ENCODE measurements at places on chromosomes 6 and 20.
A peak's percentile ranks its signal among the peaks of the same experiment; 100 is the strongest.

GRCh38 chr6:121460170-121460569 is 24.7 kb downstream of the GJA1 start:
- DNase-seq, result no peak

DNA sequence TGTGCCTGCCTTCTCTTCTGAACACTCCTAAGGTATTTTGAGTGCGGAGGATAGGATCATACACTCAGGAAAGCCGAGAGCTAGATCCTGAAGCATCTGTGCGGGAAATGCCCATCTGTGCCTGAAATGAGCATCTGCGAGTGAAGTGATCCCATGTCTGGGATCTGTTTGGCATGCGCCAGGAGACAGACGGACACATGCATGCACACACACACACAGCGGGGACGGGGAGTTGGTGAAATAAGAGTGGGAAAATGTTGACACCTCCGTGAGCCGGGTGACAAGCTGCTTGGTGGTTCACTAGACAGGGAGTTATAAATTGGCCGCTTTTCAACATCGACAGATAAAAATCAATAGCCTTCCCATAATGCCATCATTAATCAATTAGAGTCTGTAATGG is 13.8 kb downstream of the SYNJ2 start:
- no peak for DNase-seq

DNA sequence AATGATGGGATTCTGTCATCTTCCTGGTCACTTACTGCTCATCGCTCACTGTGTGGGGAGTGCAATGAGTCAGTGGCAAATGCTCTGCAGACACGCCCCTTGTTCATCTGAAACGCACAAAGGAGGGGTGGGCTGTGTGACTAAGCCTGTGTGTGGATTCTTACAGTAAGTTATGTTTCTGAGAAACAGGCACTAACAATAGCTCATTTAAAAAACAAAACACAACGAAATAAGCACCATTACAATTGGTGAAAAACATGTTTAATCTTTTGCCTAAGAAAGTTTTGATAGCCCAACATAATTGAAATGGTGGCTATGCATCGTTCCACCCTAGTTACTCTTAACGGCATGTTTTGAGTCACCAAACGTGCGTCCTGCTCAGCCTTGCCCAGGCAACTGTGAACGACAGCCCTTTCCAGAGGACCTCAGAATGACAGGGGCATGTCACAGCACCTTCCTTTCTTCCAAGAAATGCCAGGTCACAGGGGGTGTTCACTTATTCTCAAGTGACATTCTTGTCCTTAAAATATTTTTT is 118.4 kb upstream of the SGK1 start:
- DNase-seq, result no peak

DNA sequence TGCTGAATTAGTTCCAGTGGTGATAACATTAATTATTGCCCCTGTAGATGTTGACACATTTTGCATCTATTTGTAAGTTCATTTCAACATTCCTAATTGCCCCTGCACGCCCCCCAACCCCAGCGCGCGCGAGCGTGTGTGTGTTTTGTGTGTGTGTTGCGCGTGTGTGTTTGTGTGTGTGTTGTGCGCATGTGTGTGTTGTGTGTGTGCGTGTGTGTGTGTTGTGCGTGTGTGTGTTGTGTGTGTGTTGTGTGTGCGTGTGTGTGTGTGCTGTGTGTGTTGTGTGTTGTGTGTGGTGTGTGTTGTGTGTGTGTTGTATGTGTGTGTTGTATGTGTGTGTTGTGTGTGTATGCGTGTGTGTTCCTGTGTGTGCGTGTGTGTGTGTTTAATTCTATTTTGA is 245.7 kb upstream of the GMDS start:
- DNase-seq, result no peak

- peak; percentile 10 for DNase-seq
Observed at GRCh38 chr6:27332692-27333641, 20.9 kb upstream of the POM121L2 start.

DNA sequence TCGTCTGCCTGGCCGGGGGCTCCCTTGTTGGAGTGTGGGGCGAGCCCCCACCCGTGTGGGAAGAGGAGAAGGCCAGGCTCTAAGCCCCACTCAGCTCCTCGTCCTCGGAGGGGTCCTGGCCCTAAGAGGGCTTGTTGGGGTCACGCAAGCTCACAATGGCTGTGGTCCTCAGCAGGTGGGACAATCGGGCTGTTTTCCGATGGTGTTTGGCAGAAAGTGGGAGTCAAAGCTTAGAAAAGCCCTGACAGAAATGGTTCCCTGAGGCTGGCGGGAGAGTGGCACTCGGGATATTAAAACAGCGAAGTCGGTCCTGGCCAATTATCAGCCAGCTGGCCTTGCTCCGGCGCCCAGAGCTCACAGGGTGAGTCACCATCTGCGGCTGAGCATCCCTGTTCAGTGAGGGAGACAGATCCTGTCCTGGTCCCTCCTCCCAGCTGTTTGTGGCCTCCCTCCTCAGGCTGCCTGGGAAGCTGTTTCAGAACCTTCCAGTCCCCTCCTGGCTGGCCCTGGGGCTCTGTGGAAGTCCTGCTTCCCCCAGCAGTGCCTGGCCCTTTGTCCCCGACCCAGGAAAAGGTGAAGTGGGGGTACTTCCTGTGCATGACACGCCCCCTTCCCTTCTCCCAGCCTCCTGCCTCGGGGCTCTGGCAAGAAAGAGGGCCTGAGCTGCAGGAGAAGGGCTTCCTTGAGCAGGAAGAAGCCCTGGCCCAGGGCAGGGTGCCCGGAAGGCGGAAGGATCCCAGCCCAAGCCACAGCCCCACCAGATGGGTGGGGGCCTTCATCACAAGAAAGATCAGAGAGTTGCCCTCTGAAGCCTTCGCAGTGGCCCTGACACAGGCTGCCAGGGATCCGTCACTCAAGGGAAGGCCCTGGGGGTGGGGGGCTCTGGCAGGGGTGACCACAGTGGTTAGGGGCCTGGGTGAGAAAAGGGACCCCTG is 53.6 kb upstream of the BHLHE23 start:
- no peak for DNase-seq

DNA sequence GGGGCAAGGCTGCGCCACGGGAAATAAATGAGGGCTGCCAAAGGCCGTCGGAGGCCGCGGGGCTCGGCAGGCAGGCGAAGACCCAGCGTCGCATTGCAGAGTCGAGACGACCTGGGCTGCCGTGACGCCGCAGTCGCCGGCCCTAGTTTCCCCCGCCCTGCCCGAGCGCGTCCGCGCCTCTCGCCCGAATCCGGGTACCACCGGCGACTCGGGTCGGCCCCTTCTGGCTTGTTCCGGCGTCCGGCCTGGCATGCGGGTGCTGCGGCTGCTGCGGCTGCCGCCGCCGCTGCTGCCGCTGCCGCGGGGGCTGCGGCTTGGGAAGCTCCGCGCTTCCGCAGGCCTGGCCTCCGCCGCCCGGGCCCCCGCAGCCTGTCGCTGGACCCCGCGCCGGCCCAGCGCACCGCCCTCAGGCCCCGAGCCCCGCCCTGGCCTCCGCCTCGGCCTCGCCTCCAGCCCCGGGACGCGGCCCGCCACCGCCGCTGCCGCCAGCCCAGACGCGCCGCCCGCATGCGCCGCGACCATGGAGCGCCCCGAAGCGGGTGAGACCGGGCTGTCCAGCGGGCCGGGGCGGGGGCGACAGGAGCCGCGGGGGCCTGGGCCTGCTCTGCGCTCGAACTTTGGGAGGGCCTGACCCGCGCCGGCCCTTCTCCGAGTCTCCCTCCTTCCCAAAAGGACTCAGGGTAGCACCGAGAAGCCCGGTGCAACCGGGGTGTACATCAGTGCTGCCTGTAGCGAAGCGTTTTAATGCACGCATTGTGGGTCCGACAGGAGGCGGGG is at the start of gene AKAP7:
TSS of gene AKAP7 (plus strand) at position 224 of the 777 bp plus-strand sequence. CDS start at position 521, 297 bp downstream.
- peak; percentile 35 for DNase-seq

- no peak for DNase-seq
Observed at GRCh38 chr6:2877057-2877882, 25.8 kb downstream of the SERPINB9 start.

- DNase-seq, result no peak
Observed at GRCh38 chr6:69105288-69105687, 470.2 kb downstream of the ADGRB3 start.

- peak; percentile 59 for DNase-seq
Observed at GRCh38 chr6:133730881-133731280, 158.0 kb upstream of the TCF21 start.

Measured in left renal pelvis (tissue), 4 donors.